Activated CD4-positive, alpha-beta T cell treated with anti-CD3 and anti-CD28 coated beads, Interleukin-2, amount 50 U/mL, for 48 hours (primary cell): ENCODE measurements at places on chromosomes 16 and 17.

DNA sequence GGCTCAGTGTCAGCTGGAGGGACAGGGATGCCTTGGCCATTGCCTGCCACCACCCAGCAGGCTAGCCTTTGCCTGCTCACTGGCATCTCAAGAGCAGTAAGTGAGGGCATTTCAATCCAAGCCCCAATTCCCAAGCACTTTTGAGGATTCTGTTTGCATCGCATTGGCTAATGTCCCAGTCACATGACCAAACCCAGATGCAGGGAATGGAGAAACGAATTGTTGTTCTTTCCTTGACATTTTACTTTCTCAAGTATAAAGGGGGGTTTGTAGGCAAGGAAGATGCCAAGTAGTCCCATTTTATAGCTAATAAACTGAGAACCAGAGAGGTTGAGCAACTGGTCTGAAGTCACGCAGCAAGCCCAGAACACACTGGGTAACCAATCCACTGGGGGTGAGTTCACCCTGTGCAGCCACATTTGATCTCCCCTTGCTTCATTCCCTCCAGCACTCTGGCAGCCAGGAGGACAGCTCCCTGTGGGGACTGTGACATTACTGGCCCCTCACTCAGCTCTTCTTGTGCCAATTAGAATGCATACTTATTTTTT is 193.8 kb upstream of the CACNG3 start:
- no peak for DNase-seq

DNA sequence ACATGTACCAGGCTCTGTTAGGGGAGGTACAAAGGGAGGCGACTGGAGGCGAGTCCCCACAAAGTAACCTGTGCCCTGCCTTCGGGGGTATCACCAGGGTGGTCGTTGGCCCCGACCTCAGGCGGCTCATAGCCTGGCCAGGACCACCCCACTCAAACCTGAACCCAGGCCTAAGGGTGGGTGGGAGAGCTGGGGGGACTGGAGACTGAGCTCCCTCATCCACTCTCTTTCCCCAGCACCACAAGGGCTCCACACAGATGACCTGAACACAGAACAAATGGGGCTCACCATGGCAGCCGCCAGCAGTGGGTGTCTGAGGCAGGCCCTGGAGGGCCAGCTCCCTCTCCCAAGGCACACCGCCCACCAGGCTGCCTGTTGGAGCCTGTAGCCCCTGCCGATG is 120.6 kb upstream of the TNRC6C start:
- DNase-seq, result no peak

DNA sequence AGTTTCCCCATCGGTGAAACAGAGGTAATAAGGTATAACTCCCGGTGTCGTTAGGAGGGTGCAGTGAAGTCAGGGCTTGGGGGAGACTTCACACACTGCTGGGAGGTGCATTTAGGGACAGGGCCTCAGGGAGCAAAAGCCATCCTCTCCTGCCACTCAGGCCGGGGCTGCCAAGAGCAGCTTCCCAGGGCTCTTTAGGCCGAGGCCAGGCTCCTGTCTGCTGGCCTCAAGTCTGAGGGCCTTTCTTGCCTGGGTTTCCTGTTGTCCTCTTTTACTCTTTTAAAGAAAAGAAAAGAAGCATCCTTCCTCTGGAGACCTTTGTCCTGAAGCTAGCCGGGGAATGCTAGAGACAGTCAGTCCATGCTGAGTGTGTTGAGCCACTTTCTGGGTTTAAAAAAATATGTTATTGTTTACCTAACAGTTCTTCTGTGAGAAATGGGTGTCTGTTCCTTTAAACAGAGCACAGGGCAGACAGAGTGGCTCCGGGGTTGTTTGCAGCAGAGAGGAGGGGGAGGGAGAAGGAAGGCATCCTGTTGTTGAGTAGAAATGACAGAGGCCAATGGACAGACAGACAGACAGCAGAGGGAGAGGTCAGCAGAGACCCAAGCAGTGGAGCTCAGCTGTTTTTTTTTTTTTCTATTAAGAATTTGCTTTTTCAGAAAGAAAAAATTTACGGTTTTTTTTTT is 79.1 kb downstream of the C17orf67 start:
- DNase-seq, result no peak

DNA sequence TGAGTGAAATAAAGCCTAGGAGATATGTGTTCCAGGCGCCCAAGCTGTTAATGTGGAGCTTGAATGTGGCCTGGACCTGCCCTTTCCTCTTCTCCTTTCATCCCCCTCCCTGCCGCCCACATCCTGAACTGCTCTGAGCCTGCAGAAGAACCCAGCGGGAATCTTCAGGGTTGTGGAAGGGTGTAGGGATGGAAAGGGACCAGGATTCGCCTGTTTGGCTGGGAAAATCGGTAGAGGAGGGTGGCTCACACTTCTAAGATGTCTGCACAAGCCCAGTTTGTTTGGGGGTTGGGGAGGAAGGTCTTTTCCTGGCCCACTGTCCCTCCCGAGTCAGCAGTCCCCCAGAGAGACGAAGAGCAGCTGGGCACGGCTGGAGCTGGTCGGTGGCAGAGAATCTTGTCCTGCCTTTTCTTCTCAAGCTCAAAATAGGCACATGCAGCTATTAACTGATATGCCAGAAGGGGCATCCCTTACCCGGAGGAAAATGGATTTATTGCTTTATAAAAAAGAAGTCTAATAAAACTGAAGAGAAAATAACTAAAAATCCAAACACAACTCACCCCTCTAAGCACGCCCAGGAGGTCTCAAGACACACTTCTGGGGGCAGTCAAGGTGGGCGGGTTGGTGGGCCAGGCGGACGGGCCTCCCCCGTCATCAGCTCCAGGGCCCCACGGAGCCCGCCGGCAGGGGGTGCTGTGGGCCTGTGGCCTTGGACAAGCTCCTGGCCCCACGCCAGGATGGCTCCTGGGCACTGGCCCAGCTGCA is 11.5 kb upstream of the PITPNA start:
- DNase-seq, result peak; percentile 83

DNA sequence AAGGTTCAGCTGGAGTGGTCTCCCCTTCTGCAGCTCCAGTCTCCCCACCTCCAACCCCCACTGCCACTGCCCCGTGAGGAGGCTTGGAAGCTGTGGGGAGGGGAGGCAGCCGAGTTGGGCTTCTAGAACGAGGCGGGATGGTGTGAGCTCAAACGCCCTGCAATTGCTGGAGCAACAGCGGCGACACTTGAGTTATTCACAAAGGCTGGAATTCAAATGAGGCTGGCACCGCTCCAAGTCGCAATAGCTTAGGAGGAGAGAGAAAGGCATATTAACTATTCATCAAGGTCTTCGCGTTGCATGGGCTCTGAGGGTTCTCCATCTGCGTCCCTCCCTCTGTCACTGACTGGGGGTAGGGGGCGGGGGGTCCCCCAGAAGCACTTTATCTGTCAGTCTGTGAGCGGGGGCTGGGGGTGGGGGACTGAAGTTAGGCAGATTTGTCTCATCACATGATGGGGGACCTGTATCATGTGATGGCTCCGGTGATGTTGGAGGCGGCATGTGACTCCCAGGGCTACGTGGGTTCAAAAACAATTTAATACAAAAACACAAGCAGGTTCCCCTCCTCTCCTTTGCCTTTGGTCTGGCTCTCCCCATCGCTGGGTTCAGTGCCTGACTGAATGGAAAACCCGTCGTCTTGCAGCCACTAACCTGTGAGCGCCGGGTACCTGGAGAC is 70.5 kb downstream of the RBBP6 start:
- DNase-seq, result peak; percentile 32

DNA sequence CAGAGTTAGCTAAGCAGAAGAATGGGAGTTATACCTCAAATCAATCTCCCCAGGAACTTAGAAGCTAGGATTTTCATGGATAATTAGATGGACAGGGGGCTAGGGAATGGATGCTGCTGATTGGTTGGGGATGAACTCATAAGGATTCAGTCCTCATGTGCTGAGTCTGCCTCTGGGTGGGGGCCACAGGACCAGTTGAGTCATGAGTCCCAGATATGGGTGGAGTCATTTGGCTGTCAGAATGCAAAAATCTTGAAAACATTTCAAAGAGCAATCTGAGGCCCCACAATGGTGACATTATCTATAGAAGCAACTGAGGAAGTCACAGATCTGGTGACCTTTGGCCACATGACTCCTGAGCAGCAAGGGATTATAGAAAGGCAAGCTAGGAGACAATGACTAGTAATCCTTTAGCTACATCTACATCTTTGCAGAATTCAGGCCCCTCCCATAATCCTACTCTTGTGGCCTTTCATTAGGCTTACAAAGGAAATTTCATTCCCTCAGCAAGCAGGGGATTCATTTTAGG is 82.6 kb upstream of the CCL2 start:
- no peak for DNase-seq

DNA sequence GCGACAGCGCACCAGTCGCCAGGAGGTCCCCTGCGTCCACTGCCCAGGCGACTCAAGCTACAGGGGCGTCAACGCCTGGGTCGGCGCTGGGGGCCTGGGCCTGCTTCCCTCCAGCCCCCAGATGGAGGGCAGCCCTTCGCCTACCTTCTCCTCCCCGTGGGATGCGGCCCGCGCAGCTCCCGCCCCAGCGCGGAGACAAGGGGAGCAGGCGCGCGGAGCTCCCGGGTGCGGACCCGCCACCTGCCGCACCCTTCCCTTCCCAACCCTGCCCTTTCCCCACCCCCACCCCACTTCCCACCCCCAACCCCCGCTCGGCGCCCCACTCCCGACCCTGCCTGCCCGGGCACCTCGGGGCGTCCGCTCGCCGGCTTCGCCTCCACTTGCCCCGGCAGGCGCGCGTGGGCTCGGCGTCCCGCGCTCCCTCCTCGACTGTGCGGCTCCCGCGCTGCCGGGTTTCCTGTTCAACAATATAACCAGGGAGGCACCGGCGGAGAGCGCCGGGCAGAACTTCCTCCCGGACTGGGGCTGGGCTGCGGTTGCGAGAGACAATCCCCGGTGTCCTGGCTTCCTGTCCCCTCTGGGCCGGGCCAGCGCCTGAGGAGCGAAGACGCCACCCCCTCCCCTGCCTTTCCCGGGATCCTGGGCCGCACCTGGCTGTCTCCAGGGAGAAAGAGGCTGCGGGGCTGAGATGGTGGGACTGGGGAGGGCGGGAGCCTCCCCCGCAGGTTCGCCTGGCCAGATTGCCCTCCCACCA is at the start of gene ARHGAP27:
Gene ARHGAP27, minus strand, starts transcription at position 466 of the 754 bp plus-strand sequence. CDS start 2,591 bp downstream, outside the sequence.
- DNase-seq, result no peak

GRCh38 chr16:66538910-66539309 is 11.0 kb downstream of the TK2 start:
- no peak for DNase-seq

- peak; percentile 68 for DNase-seq
Measured at GRCh38 chr17:32461853-32462617, 17.7 kb downstream of the PSMD11 start.

DNA sequence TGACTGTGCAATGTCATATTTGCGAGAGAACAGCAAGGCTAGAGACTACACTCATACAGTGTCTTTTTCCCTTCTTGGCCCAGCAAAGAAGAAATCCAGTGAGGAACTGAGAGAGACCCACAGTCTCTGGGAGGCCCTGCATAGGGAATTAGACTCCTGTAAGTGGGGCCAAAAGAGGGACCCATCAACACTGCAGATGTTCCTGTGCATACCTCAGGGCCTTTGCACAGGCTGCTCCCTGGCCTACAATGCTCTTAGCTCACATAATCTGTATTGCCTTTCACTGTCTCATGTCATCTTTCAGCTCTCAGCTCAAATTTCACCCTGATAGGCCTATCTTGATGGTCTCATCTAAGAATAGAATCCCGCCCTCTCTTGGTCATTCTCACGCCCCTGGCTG is 9.2 kb downstream of the SYCE1L start:
- DNase-seq, result no peak

GRCh38 chr17:49748791-49749190 is 15.1 kb downstream of the FAM117A start:
- peak; percentile 62 for DNase-seq

DNA sequence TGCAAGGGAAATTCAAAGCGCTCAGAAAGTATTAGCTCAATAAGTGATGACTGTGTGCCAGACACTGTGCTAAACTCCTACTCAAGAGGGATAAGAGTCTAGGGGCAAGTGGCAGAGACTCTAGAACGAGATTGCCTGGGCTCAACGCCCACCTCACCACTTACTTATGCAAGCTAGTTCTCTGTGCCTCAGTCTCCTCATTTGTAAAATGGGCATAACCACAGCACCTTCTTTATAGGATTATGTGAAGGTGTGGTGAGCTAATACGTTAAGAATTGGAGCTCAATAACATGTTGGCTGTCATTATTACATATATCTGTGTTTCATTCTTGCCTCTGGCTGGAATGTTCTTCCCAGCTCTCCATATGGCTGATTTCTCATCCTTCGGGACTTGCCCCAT is 15.4 kb downstream of the DEXI start:
- DNase-seq, result no peak

DNA sequence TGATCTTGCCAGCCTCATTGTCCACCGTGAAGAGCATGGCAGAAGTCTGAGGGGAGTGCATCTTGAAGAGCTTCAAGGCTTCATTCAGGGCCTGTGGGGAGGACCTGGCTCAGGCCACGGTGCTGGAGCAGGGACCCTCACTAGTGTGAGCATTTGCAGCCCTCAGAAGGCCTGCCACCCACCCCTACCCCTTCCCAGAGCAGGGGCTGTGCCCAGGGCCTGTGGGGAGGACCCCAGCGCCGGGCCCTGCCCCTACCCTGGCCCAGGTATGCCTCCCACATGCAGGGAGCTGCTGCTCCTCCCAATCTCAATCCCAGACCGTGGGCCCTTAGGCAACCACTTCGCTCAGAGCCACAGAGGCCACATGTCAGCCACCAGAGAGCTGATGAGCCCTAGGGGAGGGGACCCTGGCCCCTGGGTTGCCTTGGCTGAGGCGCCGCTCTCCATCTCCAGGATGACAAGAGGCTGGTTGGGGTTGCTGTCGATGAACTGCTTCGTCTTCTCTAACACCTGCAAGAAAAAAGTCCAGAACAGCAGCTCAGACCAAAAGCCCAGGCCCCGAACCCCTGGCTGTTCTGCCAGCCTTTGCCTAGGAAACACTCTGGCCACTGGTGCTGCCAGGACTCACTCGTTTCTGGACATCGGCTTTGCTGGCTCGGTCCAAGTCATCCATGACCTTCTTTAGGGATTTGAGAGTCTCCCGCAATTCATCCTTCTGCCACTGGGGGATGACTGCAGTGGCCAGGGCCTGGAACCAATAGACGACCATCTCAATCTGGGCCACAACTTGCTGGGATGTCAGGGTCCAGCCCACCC is 1.8 kb upstream of the EXOSC6 start:
- DNase-seq, result peak; percentile 53

- no peak for DNase-seq
Measured at GRCh38 chr17:82334204-82334621, 647 bp upstream of the SECTM1 start.

DNA sequence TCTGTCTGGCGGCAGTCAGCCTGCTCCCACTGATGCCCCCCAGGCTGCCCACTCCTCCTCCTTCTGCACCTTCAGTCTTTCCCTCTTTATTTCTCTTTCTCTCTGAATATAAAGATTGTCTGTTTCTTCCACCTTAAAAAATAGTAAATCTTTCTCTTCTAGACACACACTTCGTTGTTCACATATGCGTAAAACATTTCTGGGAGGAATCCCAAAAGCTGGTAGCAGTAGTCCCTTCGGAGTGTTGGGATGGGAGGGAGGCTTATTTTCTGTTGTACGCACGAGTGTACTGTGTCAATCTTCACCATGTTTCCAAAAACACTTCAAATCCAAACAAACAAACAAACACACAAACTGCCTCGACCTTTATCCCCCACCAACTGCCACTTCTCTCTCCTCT is 9.9 kb downstream of the OSBPL7 start:
- DNase-seq, result no peak

GRCh38 chr16:69378760-69379159 is 7.0 kb downstream of the TERF2 start:
- no peak for DNase-seq

- no peak for DNase-seq
Measured at GRCh38 chr17:48155889-48156611, 48.5 kb downstream of the SNX11 start.

- no peak for DNase-seq
Measured at GRCh38 chr16:84278333-84278732, 16.3 kb upstream of the WFDC1 start.
